ENCODE measurements at places on chromosomes 3 and 15. TPM values are rescaled to one million over a fixed set of nuclear protein-coding genes. Genes with fewer than 3 reads are reported as not detected.

MRPL46 gene
- total RNA-seq, result 31.3 TPM

GREM1 gene
- not detected for total RNA-seq

GOLGA8S gene
- total RNA-seq, result 0.92 TPM

NANOGP8 gene
- not detected for total RNA-seq

A4GNT gene
- not detected for total RNA-seq

VEPH1 gene
- total RNA-seq, result not detected

CDHR4 gene
- total RNA-seq, result not detected

NOX5 gene
- not detected for total RNA-seq

P2RY14 gene
- 0.60 TPM for total RNA-seq

ARGFX gene
- total RNA-seq, result not detected

SEMA7A gene
- 16.9 TPM for total RNA-seq

PLA1A gene
- not detected for total RNA-seq

TMPRSS7 gene
- total RNA-seq, result not detected

CHL1 gene
- total RNA-seq, result not detected

PODXL2 gene
- 1.3 TPM for total RNA-seq

ZNF385D gene
- total RNA-seq, result not detected

SLC22A14 gene
- total RNA-seq, result not detected

CRELD1 gene
- 10.9 TPM for total RNA-seq
